ENCODE measurements at places on chromosomes 6 and 20. TPM values are rescaled to one million over a fixed set of nuclear protein-coding genes. Genes with fewer than 3 reads are reported as not detected.

The OR2H1 gene
- not detected for total RNA-seq

The CFAP61 gene
- total RNA-seq: 1.0 TPM

The TRIM38 gene
- total RNA-seq: 4.7 TPM

The HLA-DOA gene
- total RNA-seq: 1.8 TPM

The PNLDC1 gene
- total RNA-seq: not detected

The RAB44 gene
- 0.05 TPM for total RNA-seq

The HLA-DRB5 gene
- 82.9 TPM for total RNA-seq

The GPX6 gene
- not detected for total RNA-seq

The SIRPB2 gene
- 5.4 TPM for total RNA-seq

The FRK gene
- total RNA-seq: 4.8 TPM

The BTN1A1 gene
- total RNA-seq: not detected

The GZF1 gene
- 18.7 TPM for total RNA-seq

The ELOVL4 gene
- total RNA-seq: 0.58 TPM

The PRDM13 gene
- total RNA-seq: not detected

The CLPSL2 gene
- total RNA-seq: not detected

The SYNCRIP gene
- 48.7 TPM for total RNA-seq

The MACROD2 gene
- 2.6 TPM for total RNA-seq

The OR2H2 gene
- not detected for total RNA-seq

The SCUBE3 gene
- total RNA-seq: 0.44 TPM

The HM13 gene
- total RNA-seq: 88.9 TPM

The KCNQ2 gene
- 0.91 TPM for total RNA-seq

The GTPBP2 gene
- 31.9 TPM for total RNA-seq

The LRRC73 gene
- 1.2 TPM for total RNA-seq

The FABP7 gene
- total RNA-seq: 0.21 TPM

The SLC35D3 gene
- total RNA-seq: not detected

The SOX18 gene
- total RNA-seq: 39.4 TPM

The ARMH2 gene
- not detected for total RNA-seq

The RPL7L1 gene
- total RNA-seq: 60.8 TPM

The GSTA2 gene
- not detected for total RNA-seq

The CRISP1 gene
- total RNA-seq: not detected

The BPIFB2 gene
- total RNA-seq: not detected

The CLIC1 gene
- total RNA-seq: 196 TPM

The KCNB1 gene
- total RNA-seq: 2.0 TPM

The DLL1 gene
- total RNA-seq: 19.0 TPM

All from left cardiac atrium (tissue), 4 donors.